ENCODE measurements at places on chromosomes 2 and 18.

GRCh38 chr18:73790587-73790986, 357.0 kb downstream of the FBXO15 start:
- no peak for DNase-seq

DNA sequence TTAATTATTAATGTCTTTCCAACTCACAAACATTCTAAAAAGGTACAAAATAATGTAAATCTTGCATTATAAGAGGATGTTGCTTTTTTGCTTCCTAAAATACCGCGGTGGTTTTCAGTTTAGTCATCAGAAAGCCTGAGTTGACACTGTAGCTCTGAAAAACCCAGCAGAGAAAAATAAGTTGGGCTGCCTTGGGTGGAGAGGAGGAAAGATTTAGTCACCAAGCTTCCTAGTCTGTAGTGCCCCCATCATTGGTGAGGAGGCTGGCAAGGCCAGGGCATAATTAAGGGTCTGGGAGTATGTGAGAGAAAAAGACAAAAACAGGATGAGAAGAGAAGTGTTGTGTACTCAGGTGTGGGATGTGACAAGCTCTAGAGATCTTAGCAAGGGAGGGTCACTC, 5.7 kb downstream of the PTPRM start:
- DNase-seq: peak; percentile 27

- DNase-seq: peak; percentile 1
Observed at GRCh38 chr2:220880623-220881596, 691.2 kb downstream of the EPHA4 start.

GRCh38 chr18:12765126-12765525, 62.3 kb downstream of the PSMG2 start:
- DNase-seq: no peak

- no peak for DNase-seq
Observed at GRCh38 chr2:20433249-20433648, 13.6 kb upstream of the RHOB start.

- DNase-seq: no peak
Observed at GRCh38 chr2:43132683-43133301, 93.6 kb downstream of the ZFP36L2 start.

GRCh38 chr2:73293534-73294171, at the start of gene EGR4:
Gene EGR4 (minus strand): TSS chr2:73293548. CDS start chr2:73293317, 231 bp downstream.
- DNase-seq: peak; percentile 40

DNA sequence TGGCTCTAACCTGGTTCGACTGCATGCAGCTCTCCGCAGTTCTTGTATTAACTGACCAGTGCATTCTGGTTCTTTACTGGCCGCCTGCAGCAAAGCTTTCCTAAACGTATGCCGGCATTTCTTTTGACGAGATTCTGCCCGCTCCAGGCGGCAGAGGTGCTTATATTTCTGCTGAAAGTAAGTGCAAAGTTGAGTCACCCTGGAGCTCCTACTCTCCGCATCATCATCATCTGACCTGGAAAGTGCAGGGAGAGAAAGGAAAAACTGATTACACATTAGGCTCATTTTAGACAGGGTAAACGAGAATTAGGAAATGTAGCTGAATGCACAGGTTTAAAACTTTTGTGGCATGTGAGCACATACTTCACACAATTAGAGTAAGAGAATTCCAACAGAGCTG, 57.9 kb downstream of the INO80D start:
- no peak for DNase-seq

- no peak for DNase-seq
Observed at GRCh38 chr2:184524551-184525382, 73.6 kb upstream of the ZNF804A start.

- no peak for DNase-seq
Observed at GRCh38 chr2:15751477-15751876, 159.8 kb downstream of the DDX1 start.

- DNase-seq: no peak
Observed at GRCh38 chr2:21396252-21396651, 272.5 kb downstream of the TDRD15 start.

DNA sequence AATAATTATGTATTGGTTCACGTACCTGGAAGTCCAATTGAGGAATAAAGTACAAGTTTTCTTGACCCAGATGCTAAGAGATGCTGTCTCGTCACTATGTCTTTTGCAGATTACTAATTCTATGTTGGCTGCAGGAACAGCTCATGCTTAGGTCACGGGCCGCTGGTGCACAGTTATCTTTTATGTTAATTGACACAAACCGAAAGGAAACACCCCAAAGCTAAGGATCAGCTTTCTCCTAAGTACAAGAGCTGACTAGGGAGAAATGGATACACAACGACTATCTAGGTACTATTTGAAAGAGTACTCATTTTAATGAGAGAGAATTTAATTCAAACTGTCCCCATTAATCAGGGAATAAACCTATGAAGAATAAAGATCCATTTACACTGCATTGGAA, 217.7 kb upstream of the SLC35G4 start:
- no peak for DNase-seq

- DNase-seq: peak; percentile 16
Observed at GRCh38 chr2:157355618-157356017, 30.0 kb upstream of the ERMN start.

GRCh38 chr2:8392098-8392866, 289.6 kb upstream of the ID2 start:
- no peak for DNase-seq

DNA sequence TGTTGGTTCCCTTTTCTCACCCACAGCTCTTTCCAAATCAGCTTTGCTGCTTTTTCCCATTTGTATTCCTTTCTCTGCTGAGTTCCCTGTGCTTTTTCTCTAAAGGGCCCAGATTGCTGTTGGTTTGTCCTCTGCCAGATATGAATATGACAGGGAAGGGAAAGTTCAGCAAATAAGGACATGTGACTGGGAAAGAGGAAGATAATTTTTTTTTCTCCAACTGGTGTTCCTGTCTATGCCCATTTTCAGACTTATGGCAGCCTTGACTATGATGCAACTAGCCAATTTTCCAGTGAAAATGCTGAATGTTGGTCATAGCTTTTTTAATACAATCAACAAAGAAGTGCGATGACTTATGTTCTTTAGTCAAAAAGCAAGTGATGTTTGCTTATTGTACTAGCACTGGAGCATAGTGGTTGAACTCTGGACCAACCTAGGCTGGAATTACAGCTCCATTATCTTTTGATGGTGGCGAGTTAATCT, 7.7 kb downstream of the MDH1 start:
- DNase-seq: no peak

- DNase-seq: no peak
Observed at GRCh38 chr2:112646102-112646719, 472 bp downstream of the SLC20A1 start.

DNA sequence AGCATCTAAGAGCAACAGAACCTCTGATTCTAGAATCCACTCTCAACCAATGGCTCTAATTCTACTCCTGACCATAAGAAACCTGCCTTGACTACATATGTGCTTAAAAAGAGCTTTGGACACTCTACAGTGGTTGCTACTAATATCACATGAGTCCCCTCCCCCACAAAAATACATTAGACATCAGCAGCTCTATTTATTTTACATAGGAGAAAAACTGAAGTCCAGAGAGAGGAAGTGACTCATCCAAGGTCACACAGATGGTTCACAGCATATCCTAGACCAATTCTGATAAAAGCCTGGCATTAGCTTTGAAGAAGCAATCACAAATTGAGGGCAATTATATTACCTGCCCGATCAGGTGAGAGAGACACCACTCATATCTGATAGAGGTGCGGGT, 49.8 kb downstream of the ALK start:
- no peak for DNase-seq

DNA sequence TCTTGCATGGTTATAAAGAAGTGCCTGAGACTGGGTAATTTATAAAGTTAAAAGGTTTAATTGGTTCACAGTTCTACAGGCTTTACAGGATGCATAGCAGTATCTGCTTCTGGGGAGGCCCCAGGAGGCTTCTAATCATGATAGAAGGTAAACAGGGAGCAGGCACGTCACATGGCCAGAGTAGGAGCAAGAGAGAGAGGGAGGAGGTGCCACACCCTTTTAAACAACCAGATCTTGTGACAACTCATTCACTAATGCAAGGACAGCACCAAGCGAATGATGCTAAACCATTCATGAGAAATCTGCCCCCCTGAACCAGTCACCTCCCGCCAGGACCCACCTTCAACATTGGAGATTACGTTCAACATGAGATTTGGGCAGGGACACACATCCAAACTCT, 141.1 kb downstream of the EN1 start:
- no peak for DNase-seq

- peak; percentile 90 for DNase-seq
Observed at GRCh38 chr2:201116959-201117734, 1.2 kb downstream of the CFLAR start.

GRCh38 chr18:3269241-3269913, 7.4 kb downstream of the MYL12B start:
- peak; percentile 71 for DNase-seq

- peak; percentile 82 for DNase-seq
Observed at GRCh38 chr18:54822872-54823845, 5.1 kb upstream of the RAB27B start.

DNA sequence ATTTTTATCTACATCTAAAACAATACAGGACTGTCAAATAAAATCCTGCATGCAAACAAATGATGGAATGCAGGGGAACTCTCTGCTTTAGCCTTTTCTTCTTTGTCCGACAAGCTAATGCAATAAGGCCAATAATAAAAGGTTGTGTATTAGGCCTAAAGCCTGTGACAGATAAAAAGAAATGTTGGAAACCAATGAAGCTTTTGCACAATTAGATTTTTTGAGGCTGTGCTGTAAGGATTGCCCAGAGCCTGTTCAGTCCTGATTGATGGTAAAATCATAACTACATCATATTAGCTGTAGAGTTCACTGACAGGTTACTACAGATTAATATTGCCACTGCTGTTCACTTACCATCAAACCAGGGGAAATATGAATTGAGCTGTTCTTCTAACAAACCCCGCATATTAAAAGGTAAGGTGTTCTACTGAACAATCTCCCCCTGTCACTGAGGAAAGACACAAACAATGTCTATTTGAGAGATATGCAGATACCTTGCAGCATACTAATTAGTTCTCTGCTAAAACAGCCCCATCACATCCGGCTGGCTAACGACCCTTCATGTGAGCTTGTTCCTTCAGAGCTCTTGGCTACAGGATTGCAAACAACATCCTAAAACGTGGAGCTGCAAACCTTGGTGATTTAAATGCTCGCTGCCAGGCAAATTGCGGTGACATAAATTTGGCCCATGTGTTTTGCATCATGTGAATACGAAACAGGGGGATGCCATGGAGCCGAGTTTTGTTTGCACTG, 305.4 kb downstream of the MTX2 start:
- no peak for DNase-seq

DNA sequence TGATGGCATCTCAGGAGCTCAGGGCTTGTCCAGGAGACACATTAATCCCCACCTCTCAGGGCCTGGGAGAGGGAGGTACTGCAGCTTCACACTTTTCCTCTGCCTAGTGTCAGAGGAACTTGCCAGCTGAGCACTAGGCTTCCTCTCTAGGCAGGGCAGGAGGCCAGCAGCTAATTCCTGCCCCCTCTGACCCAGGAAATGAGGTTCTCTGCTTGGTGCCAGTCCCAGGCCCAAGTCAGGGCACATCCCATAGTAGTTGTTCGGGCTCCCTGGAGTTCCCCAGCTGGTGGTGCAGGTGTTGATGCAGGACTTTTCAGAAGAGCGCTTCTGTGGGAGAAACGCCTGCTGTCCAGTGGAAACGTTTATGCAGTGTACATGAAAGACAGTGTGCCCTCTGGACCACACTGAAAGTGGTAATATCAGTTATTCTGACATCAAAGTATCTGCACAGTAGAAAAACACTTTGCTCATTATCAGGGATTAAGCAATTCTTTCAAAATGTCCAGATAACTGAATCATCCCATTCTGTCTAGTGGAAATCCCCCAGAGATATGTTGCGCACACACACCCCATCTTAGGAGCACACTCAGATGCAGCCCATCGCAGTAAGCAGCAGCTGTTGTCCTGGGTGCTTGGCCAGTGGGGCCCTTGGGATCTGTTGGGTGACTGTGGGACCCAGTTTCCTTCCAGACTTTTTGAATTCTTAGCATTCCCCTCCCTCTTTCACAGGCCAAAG, 17.8 kb upstream of the SCLY start:
- no peak for DNase-seq

DNA sequence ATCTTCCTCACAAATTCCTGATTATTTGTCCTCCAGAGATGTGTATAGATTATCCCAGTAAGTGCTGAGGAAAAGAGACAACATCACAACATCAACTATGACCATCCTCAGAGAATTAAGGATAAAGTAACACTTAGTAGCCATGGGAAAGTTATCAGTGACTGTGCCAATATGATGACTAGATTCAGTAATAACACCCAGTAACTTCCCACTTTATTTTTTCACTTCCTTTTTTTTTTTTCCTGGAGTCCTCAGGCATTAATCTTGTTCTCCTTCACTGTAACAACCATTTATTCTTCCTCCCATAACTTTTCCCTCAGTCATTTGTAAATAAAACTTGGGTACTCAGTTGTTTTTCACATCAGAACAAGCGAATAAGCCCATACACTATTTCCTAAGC, 16.7 kb upstream of the PID1 start:
- no peak for DNase-seq

DNA sequence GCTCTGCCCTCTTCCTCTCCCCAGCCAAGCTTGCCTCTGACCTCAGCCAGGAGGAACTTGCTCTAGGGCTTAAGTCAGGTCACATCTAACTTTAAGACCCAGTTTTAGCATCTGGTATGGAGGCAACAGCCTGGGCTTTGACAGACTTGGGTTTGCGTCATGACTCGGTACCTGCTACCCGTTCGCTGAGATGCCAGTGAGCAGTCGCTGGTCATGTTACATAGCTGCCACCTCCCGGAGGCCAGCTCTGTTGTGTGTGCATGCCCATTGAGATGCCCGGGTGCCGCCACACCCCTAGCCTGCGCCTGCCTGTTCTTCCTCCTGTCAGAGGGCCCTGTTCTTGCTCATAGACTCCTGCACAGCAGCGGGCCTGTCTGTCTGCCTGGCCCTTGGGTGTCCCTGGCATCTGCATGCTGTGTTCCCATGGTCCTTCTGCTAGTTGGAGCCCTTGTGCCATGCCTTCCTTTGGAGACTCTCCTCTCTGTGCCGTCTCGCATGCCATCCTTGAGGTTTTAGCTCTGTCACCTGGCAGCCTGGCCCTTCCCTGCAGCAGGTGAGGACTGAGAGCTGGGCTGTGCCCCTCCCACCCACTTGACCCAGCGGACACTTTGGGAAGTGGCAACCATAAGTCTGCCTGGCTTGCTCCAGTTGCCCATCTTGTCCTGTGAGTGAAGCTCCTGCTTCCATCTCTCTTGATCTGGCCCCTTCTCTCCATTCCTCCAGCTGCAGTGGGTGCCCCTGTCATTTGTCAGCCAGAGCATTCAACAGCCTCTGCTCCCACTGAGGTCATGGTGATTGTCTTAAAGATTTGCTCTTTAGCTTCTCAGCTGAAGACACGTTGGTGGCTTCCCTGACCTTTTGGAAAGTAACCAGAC, 24.9 kb downstream of the ASAP2 start:
- DNase-seq: no peak

- DNase-seq: no peak
Observed at GRCh38 chr2:15913146-15913545, 27.2 kb upstream of the MYCN start.

- DNase-seq: no peak
Observed at GRCh38 chr2:218998414-218999002, 5.3 kb upstream of the CRYBA2 start.

DNA sequence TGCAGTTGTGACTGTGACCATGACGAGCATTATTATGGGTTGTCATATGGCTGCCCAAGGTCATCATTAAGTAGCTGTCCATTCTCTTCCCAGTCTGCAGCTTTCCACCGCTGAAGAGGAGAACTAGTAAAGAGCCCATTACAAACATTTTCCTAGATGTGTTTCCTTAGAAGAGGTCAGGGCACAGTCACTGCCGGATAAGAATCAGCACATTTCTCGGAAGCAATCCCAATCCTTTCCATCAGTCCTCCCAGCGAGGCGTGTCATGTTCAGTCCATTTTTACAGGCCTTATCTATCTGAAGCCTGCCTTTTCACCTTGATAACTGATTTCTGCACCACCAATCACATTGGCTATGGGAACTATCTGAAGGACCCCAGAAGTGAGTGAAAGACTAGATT, 319.9 kb upstream of the SLC14A2 start:
- no peak for DNase-seq
